ENCODE measurements at places on chromosomes 4 and X.
A peak's percentile ranks its signal among the peaks of the same experiment; 100 is the strongest.

DNA sequence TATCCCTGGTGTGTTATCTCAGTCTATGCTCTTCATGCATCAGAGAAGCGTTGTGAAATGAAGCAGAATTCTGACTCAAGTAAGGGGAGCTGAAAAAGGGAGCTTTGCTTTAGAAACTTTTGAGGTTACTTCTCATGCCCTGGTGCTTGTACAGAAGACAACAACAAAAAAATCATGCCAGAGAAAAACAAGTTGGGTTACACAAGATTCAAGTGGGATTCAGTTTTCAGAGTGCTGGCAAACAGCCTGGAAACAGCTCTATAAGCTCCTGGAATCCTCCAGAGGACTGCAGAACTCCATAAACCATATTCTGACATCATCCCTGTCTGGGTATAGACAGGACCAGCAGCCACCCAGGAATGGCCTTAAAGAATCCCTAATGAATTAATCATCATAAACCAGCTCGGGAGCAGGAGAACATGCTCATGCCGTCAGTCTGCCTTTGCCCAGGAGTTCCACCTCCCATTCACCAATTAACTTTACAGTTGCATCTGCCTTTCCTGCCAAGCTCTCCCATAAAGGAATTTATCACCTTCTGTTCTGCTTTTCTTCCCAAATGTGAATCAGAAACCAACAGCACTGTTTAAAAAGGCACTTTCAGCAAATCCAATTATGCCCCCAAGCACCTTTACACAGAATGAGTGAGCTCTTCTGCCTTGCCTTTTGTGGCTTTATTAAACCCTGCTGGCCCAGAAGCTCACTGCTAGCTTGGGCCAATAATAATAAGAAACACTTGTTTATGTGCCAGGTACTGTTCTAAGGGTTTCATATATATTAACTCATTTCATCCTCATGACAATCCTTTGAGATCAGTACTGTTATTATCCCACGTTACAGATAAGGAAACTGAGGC, 54.5 kb upstream of the FBXW7 start:
- no peak for DNase-seq

DNA sequence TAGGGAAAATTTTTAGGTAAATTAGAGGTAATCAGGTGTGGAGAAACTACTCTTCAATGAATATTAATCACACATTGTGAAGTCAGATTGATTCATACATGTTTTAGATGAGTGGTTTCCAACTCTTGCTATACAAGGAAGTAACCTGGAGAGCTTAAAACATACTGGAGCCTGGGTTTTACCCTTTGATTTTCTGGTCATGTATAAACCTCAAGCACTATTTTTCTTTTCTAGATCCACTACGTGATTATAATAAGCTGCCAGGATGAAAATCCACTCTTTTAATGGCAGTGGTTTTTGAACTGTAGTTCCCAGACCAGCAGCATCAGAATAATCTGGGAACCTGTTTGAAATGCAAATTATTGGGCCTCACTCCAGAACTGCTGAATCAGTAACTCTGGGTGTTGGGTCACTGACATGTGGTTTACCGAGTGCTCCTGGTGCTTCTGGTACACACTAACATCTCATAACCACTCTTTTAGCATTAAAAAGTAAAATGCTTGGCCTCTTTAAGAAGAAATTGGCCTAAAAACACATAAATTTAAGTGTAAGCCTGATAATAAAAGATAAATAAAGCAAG, 63.4 kb downstream of the DCAF12L1 start:
- DNase-seq = no peak

DNA sequence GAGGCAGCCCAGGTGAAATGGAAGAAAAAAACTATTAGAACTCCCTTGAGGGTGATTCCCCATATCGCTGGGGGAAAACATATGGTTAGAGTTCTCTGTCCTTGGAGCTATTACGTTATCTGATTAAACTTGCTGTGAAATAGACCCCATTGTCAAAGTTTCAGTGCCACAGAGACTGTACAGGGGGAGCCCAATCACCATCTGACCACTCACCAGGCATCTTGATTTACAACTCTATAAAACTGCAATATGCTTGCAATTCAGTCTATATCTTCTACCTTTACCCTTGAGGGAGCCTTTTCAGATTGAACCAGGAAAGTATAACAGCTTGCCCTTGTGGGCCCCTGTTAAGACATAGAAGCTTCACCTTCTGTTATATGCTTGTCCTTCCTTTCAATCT, 18.2 kb downstream of the TMEM255A start:
- no peak for DNase-seq

DNA sequence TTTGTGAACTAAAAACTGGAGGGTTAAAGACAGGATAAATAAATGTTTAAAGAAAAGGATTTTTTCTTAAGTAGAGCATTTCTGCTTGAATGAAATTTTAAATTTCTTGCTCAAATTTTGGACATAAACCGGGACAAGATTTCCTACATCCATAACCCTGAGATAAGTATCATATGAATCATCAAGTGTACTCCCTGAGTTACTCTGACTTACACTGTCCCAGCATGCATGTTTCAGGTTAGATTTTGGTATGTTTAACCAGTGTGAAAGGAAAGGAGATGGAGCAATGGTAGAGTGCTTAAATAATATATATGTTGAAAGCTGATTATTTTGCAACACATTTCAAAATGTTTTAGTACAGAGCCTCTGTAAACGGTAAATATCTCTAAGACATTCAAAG, 175.2 kb downstream of the ADGRL3 start:
- DNase-seq = no peak

- DNase-seq = no peak
Observed at GRCh38 chr4:77493120-77493752, 112.4 kb upstream of the CXCL13 start.

GRCh38 chrX:63250253-63250868, 100.8 kb downstream of the SPIN4 start:
- peak; percentile 71 for DNase-seq

Measured in kidney capillary endothelial cell (primary cell).